ENCODE measurements at places on chromosomes 16 and 17.

DNA sequence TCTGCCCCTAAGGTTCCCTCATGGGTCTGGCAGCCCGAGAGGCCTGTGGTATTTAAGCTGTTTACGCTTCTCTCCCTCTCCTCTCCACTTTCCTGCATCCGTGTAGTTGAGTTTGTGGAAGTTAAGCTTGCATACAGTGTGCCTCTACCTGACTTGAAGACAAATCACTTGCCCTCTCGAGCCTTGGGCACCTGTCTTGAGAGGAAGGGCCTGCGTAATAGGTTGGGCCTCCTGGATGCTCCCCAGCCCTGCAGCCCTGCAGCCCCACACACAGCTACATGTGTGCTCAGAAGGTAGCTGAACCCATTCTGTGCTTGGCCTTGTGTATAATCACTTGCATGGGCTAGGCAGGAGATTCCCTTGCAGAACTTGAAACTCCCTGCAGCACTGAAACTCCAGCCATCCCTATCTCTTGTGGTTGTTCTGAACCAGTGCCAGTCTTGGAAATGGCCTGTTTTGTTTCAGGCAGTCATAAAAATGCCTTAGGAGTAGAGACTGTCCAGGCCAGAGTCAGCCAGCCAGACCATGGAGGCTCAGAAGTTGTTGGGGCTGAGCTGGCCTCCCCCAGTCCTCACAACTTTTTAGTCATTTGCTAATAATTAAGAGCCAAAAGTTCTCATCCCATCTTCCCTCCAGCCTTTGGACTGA, 134.6 kb downstream of the CLEC16A start:
- no peak for DNase-seq

- DNase-seq, result no peak
Observed at GRCh38 chr16:83136924-83137323, 510.2 kb downstream of the CDH13 start.

DNA sequence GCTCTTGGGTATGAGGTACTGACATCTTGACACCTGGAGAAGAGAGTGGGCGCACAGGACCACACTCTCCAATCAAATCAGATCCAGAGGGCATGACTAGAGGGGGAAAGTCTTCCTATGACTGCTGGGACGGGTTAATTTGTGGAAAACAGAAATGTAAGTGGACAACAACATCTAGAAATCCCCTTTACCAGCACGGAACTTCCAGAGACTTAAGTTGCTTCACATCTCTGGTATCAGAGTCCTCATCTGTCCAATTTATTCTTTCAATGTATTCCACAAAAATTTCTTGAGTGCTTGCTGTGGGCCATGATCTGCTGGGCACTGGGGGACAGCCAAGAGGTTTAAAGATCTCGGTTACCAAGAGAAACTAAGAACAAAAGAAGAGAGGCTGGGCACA, 159.2 kb downstream of the COPRS start:
- no peak for DNase-seq

DNA sequence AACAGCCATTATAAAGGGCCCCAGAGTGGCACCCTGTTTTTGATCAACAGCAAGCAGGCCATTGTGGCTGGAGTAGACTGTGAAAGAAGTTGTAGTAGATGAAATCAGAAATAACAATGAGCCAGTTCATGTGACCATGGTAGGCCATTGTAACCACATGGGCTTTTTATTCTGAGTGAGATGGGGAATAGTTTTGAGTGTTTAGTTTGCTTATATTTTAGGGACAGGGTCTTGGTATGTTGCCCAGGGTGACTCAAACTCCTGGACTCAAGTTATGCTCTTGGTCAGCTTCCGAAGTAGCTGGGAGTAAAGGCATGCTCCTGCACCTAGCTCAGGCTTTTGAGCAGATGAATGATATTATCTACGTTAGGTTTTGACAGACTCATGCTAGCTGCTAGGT, 12.0 kb downstream of the CBFB start:
- DNase-seq, result no peak

DNA sequence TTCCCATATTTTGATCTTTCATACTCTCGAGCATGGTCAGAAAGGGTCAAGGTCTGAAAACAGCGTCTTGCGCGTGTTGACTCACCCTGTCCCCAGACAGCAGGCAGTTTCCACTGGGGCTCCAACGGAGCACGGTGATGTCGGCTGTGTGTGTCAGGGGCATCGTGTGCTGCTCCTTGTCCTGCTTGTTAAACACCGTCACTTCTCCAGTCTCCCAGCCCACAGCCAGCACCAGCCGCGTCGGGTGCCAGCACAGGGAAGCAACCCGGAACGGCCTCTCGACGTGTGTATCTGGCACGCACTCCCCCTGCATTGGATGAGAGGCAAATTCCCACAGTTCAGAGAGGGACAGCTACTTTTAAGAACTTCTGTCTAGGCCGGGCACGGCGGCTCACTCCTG, 9.6 kb downstream of the IFT140 start:
- no peak for DNase-seq

GRCh38 chr16:85892760-85893159, 6.2 kb upstream of the IRF8 start:
- no peak for DNase-seq

DNA sequence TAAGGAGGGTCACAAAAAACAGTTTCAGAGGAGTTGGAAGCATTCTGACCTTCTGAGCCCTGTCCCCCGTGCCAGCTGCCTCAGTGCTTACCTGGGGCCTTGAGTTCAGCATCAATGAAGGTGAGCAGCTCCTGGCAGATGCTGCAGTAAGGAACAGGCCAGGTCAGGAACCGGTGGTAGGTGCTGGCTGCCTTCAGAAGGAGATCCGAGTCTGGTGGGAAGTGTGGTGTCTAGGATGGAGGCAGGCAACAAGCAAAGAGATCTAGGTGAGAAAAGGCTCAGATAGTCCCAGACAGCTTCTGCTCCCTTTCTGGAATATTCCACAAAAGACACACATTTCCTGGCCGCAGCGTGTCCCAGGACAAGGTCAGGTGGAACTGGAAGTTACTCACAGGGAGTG, 37.2 kb upstream of the PIK3R6 start:
- DNase-seq, result no peak

DNA sequence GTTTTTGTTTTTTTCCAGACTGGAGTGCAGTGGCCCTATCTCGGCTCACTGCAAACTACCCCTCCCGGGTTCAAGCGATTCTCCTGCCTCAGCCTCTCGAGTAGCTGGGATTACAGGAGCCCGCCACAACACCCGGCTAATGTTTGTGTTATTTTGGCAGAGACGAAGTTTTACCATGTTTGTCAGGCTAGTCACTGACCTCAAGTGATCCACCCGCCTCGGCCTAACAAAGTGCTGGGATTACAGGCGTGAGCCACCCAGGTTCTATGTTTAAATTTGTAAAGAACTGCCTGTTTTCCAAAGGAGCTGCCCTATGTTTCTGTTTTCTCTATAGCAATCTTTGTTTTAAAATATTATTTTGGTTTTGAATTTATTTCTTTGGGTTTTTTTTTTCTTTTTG, 13.8 kb upstream of the C16orf87 start:
- no peak for DNase-seq

GRCh38 chr17:74690409-74690825, 22.3 kb downstream of the CD300LF start:
- no peak for DNase-seq

DNA sequence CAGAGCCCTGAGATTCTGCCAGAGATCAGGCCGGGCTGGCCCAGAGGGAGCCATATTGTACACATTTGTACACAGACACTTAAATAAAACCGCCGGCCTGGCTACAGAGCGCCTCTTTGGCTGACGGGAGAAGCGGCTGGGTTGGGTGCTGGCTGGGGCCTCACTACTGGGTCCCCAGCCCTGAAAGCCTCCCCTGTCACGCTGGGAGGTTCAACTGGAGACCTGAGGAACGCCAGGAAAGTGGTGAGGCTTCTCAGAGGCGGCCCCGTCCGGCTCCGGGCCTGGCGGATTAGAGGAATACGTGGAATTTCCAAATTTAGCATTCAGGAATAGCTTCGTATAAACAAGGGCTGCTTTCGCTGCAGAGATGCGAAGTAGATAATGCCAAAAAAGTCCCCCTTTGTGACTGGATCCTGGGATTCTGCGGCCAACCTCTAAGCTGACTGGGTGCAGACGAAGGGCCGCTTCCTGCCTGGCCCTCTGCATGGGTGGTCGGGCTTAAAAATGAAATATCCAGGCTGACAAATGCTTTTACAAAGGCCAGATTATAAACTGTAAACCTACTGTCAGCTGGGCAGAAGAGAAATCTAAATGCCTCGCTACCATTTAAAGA, 252.4 kb downstream of the IRF8 start:
- DNase-seq, result no peak

DNA sequence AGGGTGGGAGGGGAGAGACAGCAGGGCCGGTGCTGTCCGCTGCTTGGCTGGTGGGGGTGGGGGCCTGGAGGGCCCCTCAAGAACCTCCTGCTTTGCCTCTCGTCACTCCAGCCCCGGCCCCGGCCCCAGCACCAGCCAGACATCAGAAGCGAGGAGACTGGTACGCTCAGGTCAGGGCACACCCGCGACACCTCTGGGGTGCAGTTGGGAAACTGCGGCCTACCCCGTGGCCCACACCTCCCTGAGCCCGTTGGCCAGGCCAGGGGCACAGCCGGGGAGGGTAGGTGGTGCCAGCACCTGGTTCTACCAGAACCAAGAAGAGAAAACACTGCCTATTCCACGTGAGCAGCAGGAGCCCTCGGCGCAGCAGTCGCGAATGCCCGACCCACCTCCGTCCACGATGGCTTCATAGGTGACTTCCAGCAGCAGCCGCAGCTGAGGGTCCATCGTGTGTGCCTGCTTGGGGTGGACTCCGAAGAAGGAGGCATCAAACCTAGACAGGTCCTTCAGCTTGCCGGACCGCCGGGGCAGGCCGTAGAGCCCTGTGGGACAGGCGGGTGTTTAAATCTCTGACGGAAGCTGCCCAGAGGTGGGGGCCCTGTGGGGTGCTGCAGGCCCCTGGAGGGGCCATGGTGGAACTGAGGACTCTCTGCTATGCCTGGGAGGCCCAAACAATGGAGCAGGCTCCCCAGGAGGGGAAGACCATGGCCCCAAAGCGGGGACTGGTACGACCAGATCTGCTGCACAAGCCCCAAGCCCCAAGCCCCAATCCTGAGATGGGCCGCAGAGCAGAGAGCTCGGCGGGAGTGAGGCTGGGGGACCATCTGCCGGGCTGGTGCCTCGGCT, 2.9 kb downstream of the FASN start:
- DNase-seq, result no peak

- DNase-seq, result no peak
Observed at GRCh38 chr17:47810200-47810821, 11.3 kb downstream of the OSBPL7 start.

- DNase-seq, result no peak
Observed at GRCh38 chr16:85227084-85227945, 115.0 kb upstream of the CIBAR2 start.

DNA sequence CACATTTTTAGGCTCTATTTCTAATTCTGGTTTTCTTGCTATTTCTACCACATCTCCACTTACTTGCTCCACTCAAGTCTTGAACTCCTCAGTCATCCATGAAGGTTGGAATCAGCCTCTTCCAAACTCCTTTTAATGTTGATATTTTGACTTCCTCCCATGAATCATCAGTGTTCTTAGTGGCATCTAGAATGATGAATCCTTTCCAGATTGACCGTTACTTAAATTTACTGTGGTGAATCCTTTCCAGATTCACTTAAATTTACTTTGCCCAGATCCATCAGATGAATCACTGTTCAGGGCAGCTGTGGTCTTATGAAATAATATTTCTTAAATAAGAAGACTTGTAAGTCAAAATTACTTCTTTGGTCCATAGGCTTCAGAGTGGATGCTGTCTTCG, 32.4 kb downstream of the CLTC start:
- DNase-seq, result no peak
